Activated naive CD4-positive, alpha-beta T cell treated with anti-CD3 and anti-CD28 coated beads, Interleukin-2, amount 50 U/mL, for 16 hours (primary cell): ENCODE measurements at places on chromosomes 7 and 10.
A peak's percentile ranks its signal among the peaks of the same experiment; 100 is the strongest.

- DNase-seq, result no peak
Measured at GRCh38 chr7:70318511-70318910, 720.2 kb downstream of the AUTS2 start.

DNA sequence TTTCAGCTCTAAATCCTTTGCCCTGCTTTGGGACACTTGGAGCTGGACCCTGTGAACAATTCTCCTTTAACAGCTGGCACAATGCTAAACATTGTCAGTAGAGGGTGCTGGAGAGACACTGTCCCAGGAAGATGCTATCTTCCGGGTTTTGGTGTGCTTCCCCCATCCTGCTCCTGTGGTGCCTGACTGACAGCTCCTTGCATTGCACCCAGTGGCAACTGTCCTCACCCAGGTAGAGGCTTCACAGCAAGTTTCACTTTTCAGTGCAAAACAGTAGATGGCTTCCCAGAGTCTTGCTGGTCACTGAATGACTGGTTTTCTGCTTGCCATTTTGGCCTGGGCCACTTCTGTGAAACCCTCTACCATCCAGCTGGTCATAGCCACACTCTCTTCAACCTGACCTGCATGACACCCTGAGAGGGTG lies 77.3 kb downstream of the CDC14C start:
- DNase-seq, result no peak

DNA sequence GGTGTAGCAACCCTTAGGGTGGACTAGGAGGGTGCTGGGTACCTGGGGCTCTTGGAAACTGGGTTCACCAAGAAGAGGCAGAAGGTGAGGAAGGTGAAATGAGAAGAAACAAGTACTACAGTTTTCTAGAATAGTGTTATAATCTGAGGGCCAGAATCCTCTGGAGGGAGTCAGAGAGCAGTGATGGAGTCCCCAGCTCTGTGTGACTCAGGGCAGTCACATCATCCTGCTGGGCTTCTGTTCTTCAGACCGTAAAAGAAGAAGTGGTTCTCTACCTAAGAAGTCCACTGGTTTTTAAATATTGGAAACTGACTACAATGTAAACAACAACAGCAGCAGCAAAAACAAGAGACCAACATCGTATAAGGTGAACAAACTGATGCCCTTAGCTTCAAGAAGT lies 197.3 kb downstream of the PRPF18 start:
- DNase-seq, result peak; percentile 24

DNA sequence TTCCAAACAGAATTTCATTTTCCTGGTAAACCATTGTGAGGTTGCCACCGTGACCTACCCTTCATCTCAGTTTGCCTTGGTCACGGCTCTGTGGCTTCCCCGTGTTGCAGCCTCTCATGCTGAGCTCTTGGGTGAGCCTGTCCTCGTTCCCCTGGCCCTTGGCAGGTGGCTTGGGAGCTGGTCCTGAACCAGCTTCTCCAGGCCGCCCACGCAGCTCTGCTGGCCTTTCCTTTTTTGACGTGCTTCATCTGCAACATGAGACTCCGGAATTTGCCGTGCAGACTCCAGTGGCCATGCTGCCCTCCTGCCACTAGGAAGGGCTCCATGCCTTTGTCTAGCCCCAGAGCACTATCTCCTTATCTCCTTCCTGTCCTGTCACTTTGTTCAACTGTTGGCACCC lies 93.0 kb upstream of the NPS start:
- DNase-seq, result no peak

GRCh38 chr10:17974505-17974904 lies 22.8 kb downstream of the SLC39A12 start:
- DNase-seq, result no peak
